ENCODE measurements at places on chromosomes 5 and 9. TPM values are rescaled to one million over a fixed set of nuclear protein-coding genes. Genes with fewer than 3 reads are reported as not detected.

Gene SLC6A3
- not detected for total RNA-seq

Gene TENT4A
- total RNA-seq: 35.0 TPM

Gene IL13
- total RNA-seq: 17.8 TPM

Gene C5orf52
- not detected for total RNA-seq

Gene GLRA1
- not detected for total RNA-seq

Gene CDH9
- total RNA-seq: not detected

Gene LTC4S
- total RNA-seq: 0.65 TPM

Gene IDNK
- total RNA-seq: 6.2 TPM

Measured in activated CD8-positive, alpha-beta memory T cell treated with anti-CD3 and anti-CD28 coated beads for 36 hours (primary cell).